A549 (cell line): ENCODE measurements at places on chromosomes 13 and 19. TPM values are rescaled to one million over a fixed set of nuclear protein-coding genes. Genes with fewer than 3 reads are reported as not detected.

GRCh38 chr19:19218911-19219310 is 7.2 kb downstream of the NCAN start:
- DNase-seq = no peak

GRCh38 chr13:51922771-51923480 is 61.2 kb downstream of the CCDC70 start:
- DNase-seq = no peak

- no peak for DNase-seq
Observed at GRCh38 chr19:55492362-55492944, 4.2 kb downstream of the SSC5D start.

GRCh38 chr19:28744943-28745342 is 468.0 kb downstream of the UQCRFS1 start:
- DNase-seq = no peak

GRCh38 chr13:68050761-68051160 is 820.6 kb upstream of the PCDH9 start:
- DNase-seq = no peak

GRCh38 chr19:9735986-9736385 is 32.6 kb downstream of the ZNF846 start:
- DNase-seq = no peak

DNA sequence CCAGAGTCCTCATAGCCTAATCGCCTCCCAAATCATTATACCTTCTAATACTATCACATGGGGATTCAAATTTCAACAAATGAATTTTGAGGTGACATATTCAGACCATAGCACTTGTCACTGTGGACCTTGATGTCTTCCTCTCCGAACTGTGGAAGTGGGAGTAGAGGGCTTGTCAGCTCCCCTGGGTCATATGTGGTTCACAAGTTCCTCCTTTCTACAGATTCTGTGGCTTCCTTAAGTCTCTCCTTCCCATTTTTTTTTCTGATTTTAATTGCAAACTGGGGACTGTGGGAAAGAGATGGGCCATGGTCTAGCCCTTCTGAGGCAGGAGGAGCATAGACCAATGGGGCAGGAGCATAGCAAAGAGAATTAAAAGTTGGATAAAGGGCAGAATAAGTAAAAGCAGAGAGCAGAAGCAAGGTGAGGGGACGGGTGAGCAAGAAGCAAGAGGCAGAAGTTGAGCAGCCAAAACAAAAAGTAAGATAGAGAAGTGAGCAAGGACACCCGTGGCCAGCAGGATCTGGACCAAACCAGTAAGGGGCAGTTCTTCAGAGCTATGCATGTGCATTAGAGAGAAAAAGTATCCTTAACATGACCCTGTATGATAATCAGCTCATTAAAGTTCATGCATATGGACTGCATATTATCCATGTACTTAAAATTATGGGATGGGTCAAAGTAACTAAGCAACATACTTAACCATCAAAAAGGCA is 2.6 kb upstream of the SIGLEC7 start:
- DNase-seq = no peak

DNA sequence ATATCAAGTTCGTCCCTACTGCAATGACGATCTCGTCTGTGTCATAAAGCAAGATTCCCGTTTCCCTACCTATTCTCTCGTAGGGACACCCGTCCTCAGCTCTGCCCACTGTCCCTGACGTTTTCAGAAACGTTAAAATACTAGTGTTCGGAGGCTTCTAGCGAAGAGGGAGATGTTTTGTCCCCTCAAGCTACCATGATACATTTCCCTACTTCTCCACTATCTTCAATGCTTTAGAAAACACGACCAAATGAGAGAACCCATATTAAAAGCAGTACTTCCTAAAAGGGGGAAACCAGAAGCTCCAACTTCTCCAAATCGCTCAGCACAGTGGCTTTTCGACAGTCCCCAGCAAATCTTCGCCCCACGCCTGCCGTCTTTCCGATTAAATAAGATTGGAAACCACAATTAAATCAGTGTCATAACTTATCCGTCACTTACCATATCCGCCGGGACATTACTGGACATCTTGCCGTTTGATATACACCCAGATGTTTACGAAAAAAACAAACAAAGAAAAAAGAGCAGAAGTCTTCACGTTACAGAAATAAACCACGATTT is 1.3 kb downstream of the UBL3 start:
- no peak for DNase-seq

DNA sequence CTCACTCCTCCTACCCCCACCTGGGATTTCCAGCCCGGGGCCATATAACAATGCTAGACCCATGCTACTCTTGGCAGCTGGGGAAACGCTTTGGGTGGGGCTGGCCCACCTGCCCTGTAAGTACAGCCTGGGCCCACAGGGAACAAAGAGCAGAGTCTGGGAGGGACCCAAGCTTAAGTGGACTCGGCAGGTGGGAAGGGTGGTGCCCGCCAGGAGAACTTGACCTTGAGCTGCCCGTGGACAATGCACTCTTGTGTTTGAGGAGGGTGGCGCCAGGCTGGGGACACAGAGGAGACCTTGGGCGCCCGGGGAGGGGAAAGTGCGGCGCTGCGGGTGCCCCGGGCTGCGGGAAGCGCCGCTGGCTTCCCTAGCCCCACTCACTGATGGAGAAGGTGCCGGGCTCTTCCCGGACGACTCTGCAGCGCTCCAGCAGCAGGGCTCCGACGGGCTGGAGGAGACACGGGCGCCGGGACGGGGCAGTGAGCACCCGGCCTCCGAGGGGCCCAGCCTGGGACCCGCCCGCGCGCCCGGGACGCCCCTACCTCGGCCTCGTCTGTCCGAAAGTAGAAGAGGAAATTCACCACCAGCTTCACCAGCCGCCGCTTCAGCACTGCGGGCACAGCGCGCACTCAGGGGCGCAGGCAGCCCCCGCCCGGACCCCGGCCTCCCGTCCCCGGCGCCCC is 607 bp downstream of the PLEKHJ1 start:
- no peak for DNase-seq

DNA sequence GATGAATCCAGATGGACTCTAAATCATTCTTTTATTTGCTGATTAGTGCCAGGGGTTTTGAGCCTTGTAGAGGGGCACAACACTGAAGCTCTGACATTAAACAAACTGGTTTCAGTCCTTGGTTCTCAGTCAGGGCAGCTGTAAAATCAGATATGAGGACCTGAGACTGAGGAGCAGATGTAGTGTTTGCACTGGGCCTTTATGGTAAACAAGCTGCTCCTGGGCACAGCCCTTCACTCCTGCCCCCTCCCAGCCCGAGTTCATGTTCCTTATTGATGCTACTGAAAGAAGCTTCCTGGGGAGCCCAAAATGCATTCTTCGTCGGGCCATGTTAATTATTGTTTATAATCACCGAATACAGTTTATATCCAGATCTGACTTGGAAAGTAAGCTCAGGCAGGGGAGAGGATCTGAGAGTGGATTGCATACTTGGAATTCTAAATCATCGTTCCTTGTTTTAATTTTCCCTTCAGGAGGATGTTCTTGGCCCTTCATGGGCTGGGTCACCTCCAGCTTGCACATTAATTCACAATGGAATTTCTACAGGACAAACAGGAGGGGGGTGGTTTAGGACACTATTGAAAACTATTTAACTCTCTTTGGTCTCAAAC is 213.5 kb downstream of the FGF9 start:
- no peak for DNase-seq

DNA sequence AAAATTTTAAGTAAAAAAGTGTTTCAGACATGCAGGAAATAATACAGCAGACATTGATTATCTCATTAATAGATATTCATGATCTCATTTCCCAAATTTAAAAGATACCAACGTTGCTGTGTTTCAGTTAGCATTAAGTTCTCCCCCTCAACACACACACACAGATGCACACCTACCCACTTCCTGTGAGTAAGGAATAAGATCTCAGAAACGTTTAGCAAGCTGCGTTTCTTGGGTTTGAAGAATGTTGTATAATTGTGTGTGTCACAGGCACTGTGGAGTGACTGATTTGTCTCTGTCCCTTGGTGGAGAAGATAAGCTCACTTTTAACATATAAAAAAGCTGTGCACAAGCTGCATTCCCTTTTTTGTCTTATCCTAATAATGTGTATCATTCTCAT is 196.8 kb downstream of the PDS5B start:
- DNase-seq = no peak

DNA sequence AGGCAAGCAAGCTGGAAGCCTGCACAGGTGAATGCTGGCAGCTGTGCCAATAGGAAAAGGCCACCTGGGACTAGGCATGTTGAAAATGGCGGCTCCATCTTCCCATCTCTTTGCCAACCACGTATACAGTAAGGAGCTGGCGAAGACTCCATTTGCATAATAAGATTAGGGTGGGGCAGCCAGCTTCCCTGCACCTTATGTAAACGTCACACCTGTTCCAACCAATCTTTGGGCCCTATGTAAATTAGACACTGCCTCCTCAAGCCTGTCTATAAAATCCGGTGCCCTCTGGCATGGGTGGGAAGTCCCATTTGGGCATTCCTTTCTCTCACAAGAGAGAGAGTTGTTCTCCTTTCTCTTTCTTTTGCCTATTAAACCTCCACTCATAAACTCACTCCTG is 16.8 kb downstream of the ADGRE2 start:
- no peak for DNase-seq

GRCh38 chr13:80823472-80823871 is 482.5 kb upstream of the SPRY2 start:
- DNase-seq = no peak

DNA sequence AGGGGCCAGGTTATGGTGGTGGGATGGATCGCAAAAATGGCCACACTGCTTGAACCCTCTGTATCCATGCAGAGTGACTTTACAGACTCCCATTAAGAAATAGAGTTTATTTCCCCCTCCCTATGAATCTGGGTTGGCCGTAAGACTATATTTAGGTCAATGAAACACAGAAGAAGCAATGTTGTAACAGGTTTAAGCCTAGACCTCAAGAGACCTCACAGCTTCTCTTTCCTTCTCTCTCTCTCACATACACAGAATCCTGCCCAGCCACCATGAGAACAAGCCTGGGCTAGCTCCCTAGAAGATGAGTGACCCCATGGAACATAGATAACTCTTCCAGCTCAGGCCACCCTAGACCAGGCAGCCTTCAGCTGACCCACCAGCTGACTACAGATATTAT is 21.0 kb upstream of the FBL start:
- DNase-seq = no peak

- DNase-seq = peak; percentile 7
Observed at GRCh38 chr13:98577836-98578285, 954 bp upstream of the STK24 start.

GRCh38 chr19:39969681-39970424 is 1.1 kb upstream of the PSMC4 start:
- DNase-seq = no peak

DNA sequence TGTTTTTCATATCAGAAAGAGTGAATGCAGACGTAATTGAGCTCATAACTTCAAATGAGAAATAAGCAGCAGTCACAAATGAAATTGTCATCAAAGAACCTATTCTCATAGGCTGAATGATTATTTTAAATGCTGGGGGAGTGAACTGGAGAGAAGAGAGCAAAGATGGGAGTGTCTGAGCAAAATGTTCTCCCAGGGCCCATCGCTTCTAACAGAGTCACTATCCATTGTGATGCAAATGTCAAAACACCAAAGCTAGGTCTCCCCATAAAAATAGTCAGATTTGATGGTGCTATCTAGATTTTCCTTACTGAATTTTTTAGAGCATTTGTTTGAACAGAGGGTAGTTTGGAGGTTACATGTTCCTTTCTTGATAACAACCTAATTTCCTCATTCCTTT is 278.7 kb downstream of the PCDH9 start:
- DNase-seq = no peak

DNA sequence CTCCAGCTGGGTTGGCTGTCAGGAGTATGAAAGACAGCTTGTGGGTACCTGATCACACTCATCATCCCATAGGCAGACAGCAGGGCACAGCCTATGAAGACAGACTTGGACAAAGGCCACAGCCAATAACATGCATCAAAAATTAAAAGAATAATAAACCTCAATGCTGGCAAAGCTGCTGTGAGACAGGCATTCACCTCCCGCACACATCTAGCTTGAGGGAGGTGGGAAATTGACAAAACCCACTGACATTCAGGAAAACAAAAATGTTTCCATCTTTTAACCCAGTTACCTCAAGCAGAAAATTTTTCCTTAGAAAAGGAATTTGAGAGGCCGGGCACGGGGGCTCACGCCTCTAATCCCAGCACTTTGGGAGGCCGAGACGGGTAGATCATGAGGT is 14.4 kb downstream of the IL12RB1 start:
- DNase-seq = no peak

GRCh38 chr13:60765700-60766411 is 368.8 kb downstream of the TDRD3 start:
- DNase-seq = peak; percentile 1

DNA sequence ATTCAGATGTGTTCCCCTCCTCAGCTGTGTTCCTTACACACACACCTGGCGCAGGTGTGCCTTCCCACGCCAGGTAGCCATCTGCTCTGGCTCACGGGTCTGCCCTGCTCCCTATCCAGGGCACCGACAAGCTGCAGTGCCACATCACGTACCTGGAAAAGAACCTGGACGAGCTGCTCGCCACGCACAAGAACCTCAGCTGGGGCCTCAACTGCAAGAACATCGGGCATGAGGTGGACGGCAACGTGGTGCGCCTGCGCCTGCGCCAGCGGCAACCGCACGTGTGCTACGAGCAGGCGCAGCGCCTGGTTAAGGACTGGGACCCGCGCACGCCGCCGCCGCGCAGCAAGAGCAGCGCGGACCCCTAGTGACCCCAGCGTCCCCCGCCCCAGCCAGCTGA is 26.5 kb upstream of the CASP14 start:
- no peak for DNase-seq

IGFL4 gene
- polyA plus RNA-seq = 1.3 to 3.1 TPM (median 2.8 TPM) in 3 replicates

SYNGR4 gene
- polyA plus RNA-seq = 2.5 to 4.4 TPM (median 2.9 TPM) in 3 replicates

ZNF28 gene
- polyA plus RNA-seq = 0.76 to 1.3 TPM (median 1.3 TPM) in 3 replicates

FXYD3 gene
- polyA plus RNA-seq = 0.16 TPM in 1 of 3 replicates, not detected in the others

KLK5 gene
- not detected in 3 replicates for polyA plus RNA-seq

CYP2A6 gene
- polyA plus RNA-seq = not detected in 3 replicates

EID2 gene
- 49.2 to 53.0 TPM (median 52.9 TPM) in 3 replicates for polyA plus RNA-seq

PSG6 gene
- not detected in 3 replicates for polyA plus RNA-seq

AP1M2 gene
- polyA plus RNA-seq = 44.8 to 53.1 TPM (median 45.0 TPM) in 3 replicates

NTF4 gene
- 1.0 to 2.4 TPM (median 1.7 TPM) in 3 replicates for polyA plus RNA-seq

DCT gene
- polyA plus RNA-seq = not detected in 3 replicates
